ENCODE measurements at places on chromosomes 7 and 10.

GRCh38 chr10:16777473-16778370, 39.5 kb downstream of the RSU1 start:
- DNase-seq, result peak; percentile 34

- DNase-seq, result no peak
Observed at GRCh38 chr10:82922755-82923154, 1047.8 kb downstream of the NRG3 start.

GRCh38 chr10:133438711-133439273, 14.4 kb upstream of the SPRN start:
- DNase-seq, result no peak

DNA sequence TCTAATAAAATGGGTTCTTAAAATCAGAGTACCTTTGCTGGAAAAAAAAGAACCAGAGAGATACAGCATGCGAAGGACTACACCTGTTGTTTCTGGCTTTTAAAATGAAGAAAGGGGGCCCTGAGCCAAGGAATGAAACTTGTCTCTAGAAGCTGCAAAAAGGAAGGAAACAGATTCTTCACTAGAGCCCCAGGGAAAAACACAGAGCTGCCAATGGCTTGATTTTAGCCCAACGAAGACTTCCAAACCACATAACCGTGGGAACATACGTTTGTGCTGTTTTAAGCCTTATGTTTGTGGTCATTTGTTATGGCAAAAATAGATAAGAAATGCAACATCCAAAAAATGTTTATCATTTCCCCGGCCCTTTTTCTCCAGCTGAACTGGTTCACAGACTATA, 780.0 kb downstream of the SORCS1 start:
- DNase-seq, result no peak

- DNase-seq, result no peak
Observed at GRCh38 chr10:102949916-102950315, 31.8 kb downstream of the CNNM2 start.

DNA sequence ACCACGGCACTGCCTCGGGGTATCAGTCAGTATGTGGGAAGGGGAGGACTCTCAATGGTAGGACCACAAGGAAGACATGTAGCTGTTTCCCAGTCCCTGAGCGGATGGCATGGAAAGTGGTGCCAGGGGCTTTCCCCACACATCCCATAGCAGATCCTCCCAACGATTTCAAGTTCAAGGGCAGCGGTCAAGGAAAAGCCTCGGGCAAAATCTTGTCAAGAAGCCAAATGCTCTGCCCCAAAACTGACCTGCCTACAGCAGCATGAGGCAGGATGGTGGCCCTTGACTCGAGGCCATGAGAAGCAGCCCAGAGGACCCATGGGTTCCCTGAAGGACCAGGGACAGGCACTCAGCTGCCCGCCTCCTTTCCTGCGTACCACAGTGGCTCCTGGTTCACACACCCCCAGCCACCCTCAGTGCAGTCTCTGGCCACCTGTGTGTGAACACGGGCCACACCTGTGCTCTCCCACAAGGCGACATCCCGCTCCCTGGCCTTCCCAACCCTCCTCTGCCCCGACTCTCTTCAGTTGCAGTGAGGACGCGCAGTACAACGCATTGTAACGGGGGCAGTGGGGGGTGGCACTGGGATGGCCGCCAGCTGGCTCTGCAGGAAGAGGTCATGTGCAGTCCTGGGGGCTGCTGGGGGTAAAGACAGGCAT, 43.6 kb downstream of the CTBP2 start:
- no peak for DNase-seq

DNA sequence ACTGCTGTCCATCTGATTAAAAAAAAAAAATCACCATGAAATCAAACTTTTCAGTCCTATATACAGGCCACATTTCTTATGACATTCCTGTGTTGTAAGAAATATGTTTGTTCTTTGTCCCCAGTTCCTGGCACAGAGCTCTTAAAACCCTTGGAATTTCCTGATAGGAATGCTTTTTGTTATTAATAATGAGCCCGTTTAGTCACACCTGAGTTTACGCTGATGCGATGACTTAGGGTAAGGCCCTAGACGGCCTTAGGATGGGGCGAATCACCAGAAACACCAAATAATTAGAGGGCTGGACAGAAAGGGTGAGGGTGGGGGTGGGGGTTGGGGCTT, 17.5 kb downstream of the TSPAN15 start:
- DNase-seq, result no peak

DNA sequence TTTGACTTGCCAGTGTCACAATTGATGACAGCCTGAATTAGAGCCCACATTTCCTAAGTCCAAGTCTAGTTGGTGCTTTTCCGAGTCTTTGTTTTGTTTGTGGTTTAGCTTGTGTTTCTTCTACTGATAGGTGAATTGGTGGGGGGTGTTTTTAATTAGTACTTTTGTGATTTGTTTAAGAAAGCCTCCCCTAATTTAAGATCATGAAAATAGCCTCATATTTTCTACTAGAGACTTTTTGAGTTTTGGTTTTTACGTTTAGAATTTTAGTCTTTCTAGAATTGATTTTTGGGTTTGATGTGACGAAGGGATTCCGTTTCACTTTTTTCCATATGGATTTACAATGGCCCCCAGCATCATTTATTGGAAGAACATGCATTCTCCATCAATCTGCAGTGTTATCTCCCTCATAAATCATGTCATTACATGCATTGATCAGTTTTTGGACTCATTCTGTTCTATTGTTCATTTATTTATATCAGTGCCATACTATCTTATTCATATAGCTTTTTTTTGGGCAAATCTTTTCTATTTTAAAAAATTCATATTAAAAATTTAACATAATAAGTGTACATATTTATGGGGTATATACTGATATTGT, 32.8 kb downstream of the BTRC start:
- no peak for DNase-seq
